Stimulated activated CD8-positive, alpha-beta memory T cell treated with anti-CD3 and anti-CD28 coated beads, Interleukin-15, amount 100 ng/mL, for 24 hours (primary cell): ENCODE measurements at places on chromosomes 5 and 9.

DNA sequence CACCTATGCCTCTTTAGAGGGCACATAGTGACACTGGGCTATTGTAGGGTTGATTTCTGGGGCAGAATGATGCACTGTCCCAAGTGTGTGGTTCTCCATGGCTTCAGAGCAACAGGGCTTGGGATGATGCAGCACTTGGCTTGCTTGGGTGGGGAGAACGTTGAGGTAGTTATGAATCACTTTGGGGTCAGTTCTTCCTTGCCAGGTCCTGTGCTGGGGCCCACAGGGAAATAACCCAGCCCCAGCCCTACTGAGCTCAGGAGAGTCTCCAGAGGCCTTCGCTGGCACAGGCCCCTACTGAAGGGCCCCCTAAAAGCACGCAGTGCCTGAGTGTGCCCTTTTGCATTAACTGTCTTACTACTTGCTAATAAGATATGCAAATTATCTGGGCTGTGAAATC is 24.2 kb downstream of the JADE2 start:
- no peak for DNase-seq

GRCh38 chr9:36985769-36986467 is 48.1 kb downstream of the PAX5 start:
- no peak for DNase-seq

DNA sequence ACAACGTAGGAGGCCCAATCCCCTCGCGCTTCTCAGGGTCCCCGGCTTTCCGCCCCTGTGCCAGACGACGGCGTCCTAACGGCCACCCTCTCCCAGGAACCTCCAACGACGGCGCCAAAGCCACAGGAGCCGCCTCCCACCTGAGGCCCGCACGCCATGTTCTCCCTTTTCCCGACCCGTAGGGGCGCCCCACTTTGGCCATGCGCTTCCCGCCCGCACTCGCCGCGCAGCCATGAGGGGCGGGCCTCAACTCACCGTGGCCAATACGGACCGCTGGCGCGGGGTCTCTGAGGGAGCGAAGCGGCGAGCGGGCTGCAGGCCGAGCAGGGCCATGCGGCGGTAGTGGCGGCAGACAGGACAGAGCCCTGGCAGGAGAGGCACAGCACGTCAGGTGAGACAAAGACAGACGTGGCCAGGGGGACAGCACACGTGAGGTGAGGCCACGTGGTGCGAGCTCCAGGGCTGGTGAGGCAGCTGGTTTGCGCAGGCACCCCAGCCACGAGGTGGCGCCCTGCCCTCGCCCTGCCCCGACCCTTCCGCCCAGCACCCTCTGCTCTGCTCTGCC is 1005.5 kb upstream of the PTPRD start:
- DNase-seq, result no peak

DNA sequence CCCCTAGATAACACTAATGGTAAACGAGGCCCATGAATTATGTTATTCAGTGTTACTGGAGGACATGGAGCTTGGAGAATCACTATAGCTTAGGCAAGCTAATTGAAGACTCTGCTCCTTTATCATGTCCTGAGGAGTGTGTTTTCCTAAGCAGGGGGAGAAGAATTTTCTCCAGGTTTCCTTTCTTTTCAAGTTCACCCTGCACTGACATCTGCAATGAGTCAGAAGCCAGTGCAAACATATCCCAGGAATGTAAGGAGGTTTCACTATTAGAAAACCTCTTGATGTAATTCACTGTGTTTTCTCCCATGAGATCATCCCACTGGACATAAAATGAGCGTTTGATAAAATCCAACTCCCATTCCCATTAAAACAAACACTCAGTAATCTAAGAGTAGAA is 75.6 kb downstream of the DMRT2 start:
- no peak for DNase-seq

GRCh38 chr9:72952914-72953313 is at the start of gene ALDH1A1:
ALDH1A1 (minus strand) TSS chr9:72953053; CDS start chr9:72953000, 53 bp downstream.
- no peak for DNase-seq

DNA sequence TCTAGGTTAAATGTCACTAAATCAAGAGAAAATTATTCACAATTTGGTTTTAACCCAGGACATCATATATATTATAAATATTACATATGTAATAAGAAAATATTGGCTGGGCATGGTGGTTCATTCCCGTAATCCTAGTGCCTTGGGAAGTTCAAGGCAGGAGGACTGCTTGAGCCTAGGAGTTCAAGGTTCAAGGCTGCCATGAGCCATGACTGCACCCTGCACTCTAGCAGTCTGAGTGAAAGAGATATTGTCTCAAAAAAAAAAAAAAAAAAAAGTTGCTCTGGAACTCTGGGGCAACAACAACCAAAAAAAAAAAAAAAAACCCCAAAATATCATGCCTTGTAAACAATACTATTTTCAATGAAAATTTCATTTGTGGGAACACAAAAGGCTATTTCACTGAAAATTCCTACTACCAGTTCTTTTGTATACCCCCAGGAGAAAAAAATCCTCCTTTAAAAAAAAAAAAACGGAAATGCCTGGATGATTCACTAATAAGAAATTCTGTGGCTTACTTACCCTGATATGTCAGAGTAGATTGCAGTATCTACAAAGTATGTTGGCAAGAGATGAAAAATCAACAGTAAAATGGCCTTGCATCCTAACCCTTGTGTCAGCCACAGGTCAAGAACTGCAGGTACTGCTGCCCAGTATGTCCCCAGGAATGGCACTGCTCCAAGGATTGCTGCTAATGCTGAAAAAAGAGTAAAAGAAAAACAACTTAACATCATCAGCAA is 22.6 kb upstream of the CTNNAL1 start:
- no peak for DNase-seq

GRCh38 chr5:18023275-18023674 is 389.0 kb downstream of the TAF11L14 start:
- DNase-seq, result no peak

DNA sequence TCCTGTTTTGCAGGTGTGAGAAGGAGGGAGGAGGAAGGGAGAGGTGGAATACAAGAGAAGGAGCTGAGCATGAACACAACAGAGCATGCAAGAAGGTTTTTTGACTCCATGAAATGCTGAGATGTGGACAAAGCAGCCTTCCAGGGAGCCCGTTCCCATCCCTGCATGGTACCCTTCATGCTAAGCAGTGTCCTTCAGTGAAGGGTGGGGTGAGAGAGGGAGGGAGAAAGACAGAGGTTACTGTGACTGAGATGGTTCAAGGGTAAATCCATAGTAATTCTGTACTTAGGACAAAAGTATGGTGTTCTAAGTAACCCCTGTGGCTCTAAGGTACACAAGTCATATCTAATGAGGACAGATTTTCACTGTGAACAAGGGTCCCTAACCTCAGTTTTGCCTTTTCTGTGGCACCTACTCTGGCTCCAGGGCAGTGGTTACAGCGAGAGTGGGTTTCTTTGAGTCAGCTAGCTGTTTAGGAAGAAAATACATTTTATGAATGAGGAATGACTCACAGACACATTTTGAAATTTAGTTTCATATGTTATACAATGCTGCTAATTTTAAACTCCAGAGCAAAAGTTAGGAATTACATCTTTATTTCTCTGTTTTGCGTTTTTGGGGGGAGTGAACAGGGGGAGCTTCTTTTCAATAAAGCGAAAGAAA is 184.9 kb upstream of the SLC12A2 start:
- no peak for DNase-seq
